Glutamatergic neuron (in vitro differentiated cells): ENCODE measurements at places on chromosomes 12 and 14. TPM values are rescaled to one million over a fixed set of nuclear protein-coding genes. Genes with fewer than 3 reads are reported as not detected.

SPTB gene
- total RNA-seq, result 1.9 TPM

AMN1 gene
- total RNA-seq, result 12.6 TPM

PTPRR gene
- 0.34 TPM for total RNA-seq

CIPC gene
- 22.3 TPM for total RNA-seq

CEBPE gene
- total RNA-seq, result not detected

OR4K13 gene
- not detected for total RNA-seq

PPFIBP1 gene
- 43.0 TPM for total RNA-seq

DPPA3 gene
- total RNA-seq, result not detected

KERA gene
- not detected for total RNA-seq

- H3K4me1 ChIP-seq, result peaks cover 14% of the 10 kb centered on the region
- H3K4me3 ChIP-seq, result peak overlapping the region; percentile 20
- no peaks in the 10 kb centered on the region for H3K36me3 ChIP-seq
- no peak for DNase-seq
- H3K27me3 ChIP-seq, result peaks cover 7% of the 10 kb centered on the region
Measured at GRCh38 chr12:105805730-105806399, 332.9 kb downstream of the NUAK1 start.

DNA sequence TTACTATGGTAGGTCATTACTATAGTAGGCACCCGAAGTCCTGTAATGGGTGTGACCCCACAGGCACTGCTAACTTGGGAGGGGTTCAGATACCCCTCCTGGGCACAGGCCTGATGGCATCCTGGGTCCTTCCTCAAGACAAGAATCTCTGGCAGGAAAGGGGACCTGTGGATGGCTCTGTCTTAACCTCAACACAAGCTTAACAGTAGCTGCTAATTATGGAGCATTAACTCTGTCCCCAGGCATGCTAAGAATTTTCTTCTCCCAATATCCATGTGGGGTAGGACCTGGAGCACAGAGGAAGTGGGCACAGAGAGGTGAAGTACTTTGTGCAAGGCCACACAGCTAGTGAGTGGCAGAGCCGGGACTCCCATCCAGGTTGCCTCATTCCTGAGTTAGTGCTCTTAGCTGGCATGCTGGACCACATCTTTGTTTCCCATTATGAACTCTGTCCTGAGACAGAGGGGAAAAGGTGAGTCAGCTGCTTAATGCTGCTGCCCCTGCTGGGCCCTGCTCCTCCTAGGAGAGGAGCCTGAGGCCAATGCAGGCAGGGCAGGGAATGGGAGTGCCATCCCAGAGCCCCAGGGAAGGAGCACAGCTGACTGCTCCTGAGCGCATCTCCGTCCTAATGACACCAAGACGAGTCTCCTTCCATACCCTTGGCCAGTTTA lies 32.1 kb downstream of the GALNT16 start:
- no peak overlapping the region for H3K27ac ChIP-seq
- no peak overlapping the region for H3K4me3 ChIP-seq
- H3K4me1 ChIP-seq, result peaks cover 35% of the 10 kb centered on the region
- DNase-seq, result no peak
- H3K27me3 ChIP-seq, result peaks cover 9% of the 10 kb centered on the region
- H3K36me3 ChIP-seq, result no peaks in the 10 kb centered on the region

DNA sequence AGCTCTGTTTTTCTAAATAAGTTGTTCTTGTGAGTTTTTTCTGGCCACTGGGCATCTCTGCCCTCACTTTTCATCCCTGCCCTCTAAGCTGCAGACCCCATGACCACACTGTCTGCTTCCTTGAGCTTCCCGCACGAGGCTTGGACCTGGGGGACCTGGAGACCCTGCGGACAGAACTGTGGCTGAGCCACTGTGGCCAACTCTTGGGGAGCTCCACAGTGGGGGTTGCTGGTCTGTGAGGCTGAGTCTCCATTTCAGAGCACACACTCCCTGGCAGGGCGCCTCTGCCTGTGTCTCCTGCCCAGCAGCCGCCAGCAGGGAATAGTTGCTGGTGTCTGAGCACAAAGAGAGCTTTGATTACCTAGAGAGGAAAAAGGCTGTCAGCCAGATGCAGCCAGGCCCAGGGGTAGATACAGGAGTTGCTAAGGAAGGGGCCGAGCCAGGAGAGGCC lies 13.1 kb upstream of the RIN3 start:
- H3K27ac ChIP-seq, result no peak overlapping the region
- peaks cover 13% of the 10 kb centered on the region for H3K4me1 ChIP-seq
- peaks cover 2% of the 10 kb centered on the region for H3K27me3 ChIP-seq
- no peak overlapping the region for H3K4me3 ChIP-seq
- no peak for DNase-seq

GRCh38 chr12:69698769-69699540 lies at the start of gene BEST3:
Gene BEST3 (minus strand): TSS chr12:69699303. CDS start chr12:69697798, 1,505 bp downstream.
- H3K4me3 ChIP-seq, result no peak within 1 kb of the TSS
- H3K36me3 ChIP-seq, result no peaks in the 10 kb centered on the region
- no peak within 1 kb of the TSS for H3K27ac ChIP-seq
- no peaks in the 10 kb centered on the region for H3K27me3 ChIP-seq
- DNase-seq, result no peak

DNA sequence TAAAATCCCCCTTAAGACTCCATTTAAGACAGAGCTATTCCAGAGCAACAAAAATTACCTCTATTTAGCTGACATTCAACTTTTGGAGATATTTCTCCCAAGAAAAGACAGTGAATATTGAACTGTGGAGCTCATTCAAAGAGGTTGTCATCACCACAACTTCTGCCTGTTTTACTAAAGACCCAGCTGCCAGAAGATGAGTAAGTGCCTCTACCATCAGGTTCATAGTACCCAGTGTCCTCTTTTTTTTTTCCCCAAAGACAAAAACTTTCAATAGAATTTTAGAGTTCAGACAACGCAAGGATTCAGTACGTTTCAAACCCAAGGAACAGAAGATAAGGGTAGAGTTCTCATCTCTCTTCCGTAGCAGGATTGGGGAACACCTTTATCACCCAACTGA lies 461.3 kb downstream of the BCAT1 start:
- no peak overlapping the region for H3K4me3 ChIP-seq
- H3K36me3 ChIP-seq, result no peaks in the 10 kb centered on the region
- no peaks in the 10 kb centered on the region for H3K27me3 ChIP-seq
- no peak for DNase-seq
- no peak overlapping the region for H3K27ac ChIP-seq

GRCh38 chr12:95882080-95882479 lies 23.3 kb downstream of the SNRPF start:
- H3K27ac ChIP-seq, result no peak overlapping the region
- H3K4me1 ChIP-seq, result no peaks in the 10 kb centered on the region
- H3K27me3 ChIP-seq, result no peaks in the 10 kb centered on the region
- no peak overlapping the region for H3K4me3 ChIP-seq
- DNase-seq, result no peak
- no peaks in the 10 kb centered on the region for H3K36me3 ChIP-seq

- no peak overlapping the region for H3K27ac ChIP-seq
- H3K36me3 ChIP-seq, result peaks cover 14% of the 10 kb centered on the region
- H3K4me3 ChIP-seq, result no peak overlapping the region
- DNase-seq, result no peak
- H3K4me1 ChIP-seq, result peaks cover 6% of the 10 kb centered on the region
Measured at GRCh38 chr12:130420071-130420470, 82.4 kb downstream of the PIWIL1 start.

DNA sequence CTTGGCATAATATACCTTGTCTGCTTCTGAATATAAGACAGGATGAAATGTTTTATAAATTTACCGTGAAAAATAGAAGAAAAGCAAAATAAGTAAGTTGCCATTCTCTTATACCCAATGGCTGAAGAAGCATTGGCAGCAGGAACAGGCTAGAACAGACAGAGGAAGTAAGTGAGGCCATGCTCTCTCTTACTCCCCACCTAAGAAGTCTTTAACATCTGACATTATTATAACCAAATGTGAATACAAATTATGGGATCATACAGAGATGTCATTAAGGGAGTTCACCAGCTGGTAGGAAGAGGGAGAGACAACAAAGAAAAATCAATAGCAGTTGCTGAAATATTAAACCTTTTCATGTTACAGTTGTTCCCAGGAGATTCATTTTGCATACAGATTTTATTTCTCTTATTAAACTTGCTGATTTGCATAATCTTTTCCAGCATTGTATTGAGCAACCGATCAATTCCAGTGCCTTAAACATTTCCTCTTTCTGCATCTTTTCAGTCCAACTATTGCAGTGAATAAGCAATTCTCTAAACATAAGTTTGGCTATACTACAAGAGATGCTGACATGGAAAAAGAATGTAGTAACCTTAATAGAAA lies 270.6 kb downstream of the SLC6A15 start:
- DNase-seq, result no peak
- H3K36me3 ChIP-seq, result no peaks in the 10 kb centered on the region
- no peaks in the 10 kb centered on the region for H3K27me3 ChIP-seq
- H3K27ac ChIP-seq, result peak overlapping the region; percentile 87

- no peaks in the 10 kb centered on the region for H3K4me1 ChIP-seq
- no peak overlapping the region for H3K27ac ChIP-seq
- H3K27me3 ChIP-seq, result no peaks in the 10 kb centered on the region
- no peaks in the 10 kb centered on the region for H3K36me3 ChIP-seq
- no peak overlapping the region for H3K4me3 ChIP-seq
Measured at GRCh38 chr12:122297494-122297893, 31.2 kb upstream of the VPS33A start.

DNA sequence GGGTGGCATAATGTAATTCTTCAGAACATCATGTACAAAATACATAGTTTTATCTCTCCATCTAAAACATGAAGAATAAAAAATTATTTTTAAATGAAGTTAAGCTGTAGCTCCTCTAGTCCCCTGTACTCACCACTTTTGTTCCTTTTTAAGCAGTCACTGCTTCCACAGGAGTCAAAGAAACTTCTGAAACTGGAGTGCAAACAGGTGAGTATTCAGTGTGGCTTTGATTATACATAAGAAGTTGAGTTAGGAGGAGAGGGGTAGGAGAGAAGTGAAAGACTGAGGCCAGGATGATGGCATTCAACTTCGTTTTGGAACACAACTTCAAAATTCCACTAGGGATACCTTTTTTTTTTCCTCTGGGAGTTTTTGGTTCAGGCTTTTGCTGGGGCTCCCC lies 131.4 kb upstream of the CNTN1 start:
- no peak overlapping the region for H3K4me3 ChIP-seq
- peaks cover 14% of the 10 kb centered on the region for H3K4me1 ChIP-seq
- H3K36me3 ChIP-seq, result no peaks in the 10 kb centered on the region
- no peak for DNase-seq
- peaks cover 3% of the 10 kb centered on the region for H3K27me3 ChIP-seq

GRCh38 chr14:24695265-24696241 lies 61.6 kb upstream of the GZMB start:
- DNase-seq, result no peak
- peaks cover 13% of the 10 kb centered on the region for H3K4me1 ChIP-seq
- no peak overlapping the region for H3K27ac ChIP-seq
- no peaks in the 10 kb centered on the region for H3K36me3 ChIP-seq

- DNase-seq, result no peak
- no peak overlapping the region for H3K4me3 ChIP-seq
- no peak overlapping the region for H3K27ac ChIP-seq
- H3K27me3 ChIP-seq, result peaks cover 11% of the 10 kb centered on the region
- H3K4me1 ChIP-seq, result peaks cover 25% of the 10 kb centered on the region
- peaks cover 20% of the 10 kb centered on the region for H3K36me3 ChIP-seq
Measured at GRCh38 chr12:131994589-131994988, 44.8 kb downstream of the EP400 start.

- H3K27ac ChIP-seq, result no peak overlapping the region
- H3K4me3 ChIP-seq, result no peak overlapping the region
- no peaks in the 10 kb centered on the region for H3K36me3 ChIP-seq
- DNase-seq, result no peak
- no peaks in the 10 kb centered on the region for H3K4me1 ChIP-seq
Measured at GRCh38 chr14:75090353-75090752, 20.9 kb downstream of the ZC2HC1C start.

- H3K27me3 ChIP-seq, result no peaks in the 10 kb centered on the region
- no peak for DNase-seq
- H3K4me1 ChIP-seq, result no peaks in the 10 kb centered on the region
- no peak overlapping the region for H3K4me3 ChIP-seq
Measured at GRCh38 chr12:54666008-54666407, 17.8 kb upstream of the DCD start.

DNA sequence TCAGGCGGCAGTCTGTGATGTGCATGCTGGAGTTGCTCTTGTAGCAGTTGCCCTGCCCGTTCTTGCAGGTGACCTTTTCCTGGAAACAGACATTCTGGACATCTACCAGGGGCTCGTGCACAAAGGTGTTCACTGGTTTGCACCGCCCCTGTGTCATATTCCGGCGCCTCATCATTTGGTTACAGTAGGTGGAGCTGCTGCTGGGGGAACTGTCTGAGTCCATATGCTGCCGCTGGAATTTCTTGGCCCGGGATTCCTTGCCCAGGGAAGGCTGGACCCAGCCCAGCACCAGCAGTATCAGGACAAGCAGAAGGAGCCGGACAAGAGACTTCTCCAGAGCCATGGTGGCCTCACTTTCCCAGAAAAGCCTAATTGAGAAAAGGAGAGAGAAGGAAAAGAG lies 918 bp downstream of the RNASE1 start:
- H3K4me1 ChIP-seq, result peaks cover 7% of the 10 kb centered on the region
- H3K36me3 ChIP-seq, result no peaks in the 10 kb centered on the region

GRCh38 chr12:68487721-68488309 lies 122.9 kb upstream of the RAP1B start:
- no peak for DNase-seq
- no peaks in the 10 kb centered on the region for H3K27me3 ChIP-seq
- H3K4me3 ChIP-seq, result no peak overlapping the region
- no peaks in the 10 kb centered on the region for H3K36me3 ChIP-seq
- peaks cover under 1% of the 10 kb centered on the region for H3K4me1 ChIP-seq
- H3K27ac ChIP-seq, result no peak overlapping the region

DNA sequence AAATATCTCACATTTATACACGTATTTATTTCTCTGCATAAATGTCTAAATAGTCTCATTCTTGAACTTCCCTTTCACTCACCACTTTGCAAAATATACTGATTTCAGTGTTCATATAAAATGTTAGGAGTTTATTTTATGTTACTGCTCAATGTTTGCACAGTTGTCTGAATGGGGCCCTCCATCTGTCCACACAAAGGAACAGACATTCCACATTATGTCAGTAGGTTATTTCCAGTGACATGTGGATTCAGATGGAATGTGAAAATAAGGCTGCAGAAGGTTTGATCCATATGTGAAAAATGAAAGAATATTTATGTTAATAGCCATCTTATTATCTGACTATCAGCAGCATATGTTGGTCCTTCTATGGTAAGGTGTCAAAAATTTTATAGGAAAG lies 994.4 kb upstream of the SEL1L start:
- DNase-seq, result no peak
- no peaks in the 10 kb centered on the region for H3K27me3 ChIP-seq
- H3K36me3 ChIP-seq, result no peaks in the 10 kb centered on the region
- H3K4me3 ChIP-seq, result no peak overlapping the region
- H3K27ac ChIP-seq, result peak overlapping the region; percentile 44

- DNase-seq, result no peak
- peaks cover 3% of the 10 kb centered on the region for H3K27me3 ChIP-seq
Measured at GRCh38 chr14:63899953-63900352, 47.1 kb downstream of the SYNE2 start.
